ENCODE measurements at places on chromosomes 4 and X. TPM values are rescaled to one million over a fixed set of nuclear protein-coding genes. Genes with fewer than 3 reads are reported as not detected.

RTL5 gene
- total RNA-seq: 0.18 TPM

CT45A10 gene
- not detected for total RNA-seq

GRCh38 chr4:528296-528695 lies 29.3 kb downstream of the PIGG start:
- no peak overlapping the region for H3K4me3 ChIP-seq
- no peak overlapping the region for H3K27ac ChIP-seq
- DNase-seq: no peak
- H3K27me3 ChIP-seq: no peaks in the 10 kb centered on the region

DNA sequence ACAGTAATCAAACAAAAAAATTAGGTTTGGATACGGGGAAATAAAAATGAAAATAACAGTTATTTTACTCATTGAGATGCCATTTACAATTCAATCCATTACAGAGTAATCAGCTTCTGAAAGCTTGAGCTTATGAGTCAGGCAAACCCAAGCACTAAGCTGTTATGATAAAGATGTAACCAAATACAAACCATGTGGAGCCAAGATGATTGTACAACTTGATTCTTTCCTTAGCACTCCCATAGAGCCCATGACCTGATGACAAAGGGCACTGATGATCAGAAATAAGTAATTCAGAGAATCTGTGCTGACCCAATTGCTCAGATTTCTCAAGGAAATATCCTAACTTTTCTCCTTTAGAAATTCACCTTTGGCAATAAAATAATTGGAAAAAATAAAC lies 40.5 kb upstream of the PRKG2 start:
- no peak overlapping the region for H3K27ac ChIP-seq
- peaks cover 4% of the 10 kb centered on the region for H3K27me3 ChIP-seq
- no peak overlapping the region for H3K4me3 ChIP-seq
- H3K4me1 ChIP-seq: no peaks in the 10 kb centered on the region

- peaks cover 23% of the 10 kb centered on the region for H3K36me3 ChIP-seq
- no peak overlapping the region for H3K27ac ChIP-seq
Measured at GRCh38 chr4:81427344-81427821, 44.3 kb downstream of the RASGEF1B start.

- H3K4me1 ChIP-seq: no peaks in the 10 kb centered on the region
- H3K4me3 ChIP-seq: no peak overlapping the region
- DNase-seq: no peak
- no peaks in the 10 kb centered on the region for H3K36me3 ChIP-seq
- H3K27me3 ChIP-seq: no peaks in the 10 kb centered on the region
Measured at GRCh38 chrX:17931855-17932254, 70.8 kb upstream of the RAI2 start.
